Stimulated activated CD4-positive, alpha-beta T cell treated with anti-CD3 and anti-CD28 coated beads, Interleukin-15, amount 100 ng/mL, for 1 hour (primary cell): ENCODE measurements at places on chromosomes 2 and 18.

GRCh38 chr2:173191601-173192000, 116.0 kb downstream of the MAP3K20 start:
- no peak for DNase-seq

GRCh38 chr2:64260817-64261216, 116.6 kb upstream of the PELI1 start:
- DNase-seq, result no peak

DNA sequence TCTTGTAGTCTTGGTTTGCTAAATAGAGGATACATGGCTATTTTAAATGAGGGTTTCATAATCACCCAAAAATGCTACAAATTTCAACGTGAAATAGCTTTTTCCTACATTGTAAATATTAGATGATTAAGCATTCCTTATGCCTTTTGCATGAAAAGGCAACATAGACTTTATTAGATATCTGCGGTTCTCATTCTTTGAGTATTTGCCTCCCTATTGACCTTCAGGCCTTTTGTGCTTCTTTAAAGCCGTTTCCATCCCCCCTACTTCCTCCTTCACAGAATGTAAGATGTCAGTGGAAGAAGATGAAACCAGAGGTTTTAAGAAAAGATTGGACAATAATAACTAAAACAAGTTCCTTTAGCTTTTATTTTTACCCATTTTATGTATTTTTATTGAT, 144.1 kb downstream of the UBE2E3 start:
- no peak for DNase-seq

DNA sequence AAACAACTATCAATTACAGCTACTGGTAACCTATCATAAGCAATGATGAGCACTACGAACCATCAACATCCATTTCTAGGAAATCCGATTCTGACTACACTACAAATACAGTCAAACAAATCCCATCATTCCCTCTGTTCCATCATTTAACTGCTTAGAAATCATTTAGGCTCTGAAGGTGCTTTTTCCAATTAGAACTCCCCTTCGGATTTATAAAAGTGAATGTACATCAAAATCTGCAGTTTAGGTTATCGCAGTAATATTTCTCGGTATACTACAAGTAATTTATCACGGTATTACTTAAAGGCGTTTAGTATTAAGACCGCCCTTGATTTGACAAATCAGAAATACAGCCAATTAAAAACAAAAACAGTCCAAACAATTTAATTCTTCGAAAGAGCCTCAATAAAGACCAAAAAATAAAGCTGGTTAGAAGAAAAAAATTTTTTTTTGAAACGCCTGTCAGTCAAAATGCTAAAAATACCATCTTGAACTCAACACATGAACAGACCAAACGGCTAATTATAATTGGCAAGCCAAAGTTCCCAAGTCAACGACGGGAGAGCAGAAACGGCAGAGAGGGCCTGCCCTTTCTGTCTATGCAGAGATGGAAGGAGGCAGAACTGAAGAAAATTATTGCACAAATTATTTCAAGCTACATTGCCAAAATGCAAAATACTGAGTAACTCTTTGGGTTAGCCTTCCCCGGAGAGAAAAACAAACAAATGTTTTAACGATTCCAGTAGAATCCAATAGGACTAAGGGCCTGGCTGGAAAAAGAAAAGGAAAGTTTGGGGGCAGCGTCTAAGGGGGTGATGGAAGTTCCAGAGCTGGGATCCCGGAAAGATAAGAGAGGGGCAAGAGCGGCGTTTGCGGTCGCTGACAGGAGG, 1.2 kb downstream of the VPS54 start:
- DNase-seq, result no peak

- DNase-seq, result no peak
Measured at GRCh38 chr2:41836948-41837347, 210.9 kb upstream of the PKDCC start.

DNA sequence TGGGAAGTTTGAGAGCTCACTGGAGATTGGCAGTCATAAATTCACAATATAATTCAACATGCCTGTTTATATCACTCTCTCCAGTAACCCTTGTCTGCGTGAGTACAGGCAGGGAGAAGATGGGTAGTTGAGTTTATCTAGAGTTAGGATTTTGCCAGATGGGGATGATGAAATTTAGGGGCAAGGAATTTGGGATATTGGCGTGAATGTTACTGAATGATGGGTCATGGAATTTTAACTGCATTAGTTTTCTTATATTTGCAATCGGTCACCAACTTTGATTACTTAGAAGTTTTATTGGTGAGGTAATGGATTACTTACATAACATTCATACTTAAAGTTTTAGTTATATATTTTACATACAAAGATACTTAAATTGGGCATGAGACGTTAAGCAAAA, 35.1 kb downstream of the SANBR start:
- no peak for DNase-seq

- no peak for DNase-seq
Measured at GRCh38 chr2:228839421-228839876, 431.6 kb downstream of the PID1 start.

DNA sequence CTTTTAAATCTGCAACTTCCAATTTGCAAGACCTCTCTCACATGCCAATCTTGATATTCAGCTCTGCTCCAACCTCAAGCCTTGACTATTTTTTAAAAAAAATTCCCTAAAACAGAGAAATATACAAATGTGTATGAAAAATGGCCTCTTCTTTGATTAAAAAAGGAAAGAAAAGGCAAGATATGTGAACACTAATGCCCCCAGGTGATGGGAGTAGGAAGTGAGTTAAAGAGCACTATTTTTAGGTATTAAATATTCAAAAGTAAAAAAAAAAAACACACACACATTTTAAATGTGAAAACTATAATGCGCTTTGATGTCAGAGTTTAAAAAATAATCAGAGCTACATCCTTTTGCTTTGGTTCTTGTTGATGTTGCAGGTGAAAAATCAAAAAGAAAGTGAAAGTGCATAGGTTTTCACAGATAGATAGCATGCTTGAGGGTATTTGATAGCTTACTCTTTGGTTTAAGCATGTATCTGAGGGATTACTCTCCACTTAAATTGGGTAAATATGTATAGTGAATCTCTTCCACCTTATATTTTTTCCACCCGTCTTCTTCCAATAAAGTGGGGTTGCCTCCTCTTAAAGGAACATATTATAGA, 406.0 kb upstream of the POU3F3 start:
- DNase-seq, result no peak

DNA sequence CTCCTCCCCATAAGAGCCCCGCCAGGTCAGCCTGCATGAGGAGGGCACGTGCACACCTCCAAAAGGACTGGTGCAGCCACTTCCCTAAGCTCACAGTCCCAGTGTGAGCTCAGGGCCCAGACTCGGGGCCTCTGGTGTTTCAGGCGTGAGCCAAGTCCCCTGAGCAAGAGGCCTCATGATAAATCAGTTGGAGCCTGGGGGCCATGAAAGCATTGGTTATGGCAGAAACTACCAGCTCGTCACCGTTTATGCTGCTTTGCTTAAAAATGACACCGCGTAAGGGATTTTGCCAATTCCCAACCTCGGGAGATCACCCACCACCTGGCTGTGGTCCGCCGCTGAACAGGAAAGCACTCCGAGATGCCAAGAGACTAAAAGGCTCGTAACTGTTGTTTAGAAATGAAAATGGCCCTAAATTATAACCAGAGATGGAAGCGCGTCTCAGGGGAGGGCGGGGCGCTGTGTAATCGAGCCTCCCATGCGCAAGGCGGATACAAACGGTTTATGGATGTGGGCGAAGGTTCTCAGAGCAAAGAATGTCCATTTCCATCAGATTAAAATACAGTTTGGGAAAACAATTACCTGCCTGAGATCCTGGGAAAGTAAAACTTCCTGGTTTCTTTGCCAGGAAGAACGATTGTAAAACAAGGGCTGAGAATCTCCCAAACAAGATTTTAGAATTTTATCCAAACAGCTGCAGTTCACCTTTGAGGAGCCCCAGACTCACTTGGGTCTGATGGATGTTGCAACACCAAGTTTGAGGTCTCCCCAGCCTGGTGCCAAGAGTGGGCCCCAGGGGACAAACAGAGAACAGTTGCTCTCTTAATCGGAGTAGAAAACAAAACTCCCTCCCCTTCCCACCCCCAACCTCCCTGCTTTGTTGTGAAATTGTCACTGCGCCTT, 141.4 kb downstream of the BCL2 start:
- DNase-seq, result no peak

- no peak for DNase-seq
Measured at GRCh38 chr2:29611850-29612249, 309.5 kb downstream of the ALK start.

DNA sequence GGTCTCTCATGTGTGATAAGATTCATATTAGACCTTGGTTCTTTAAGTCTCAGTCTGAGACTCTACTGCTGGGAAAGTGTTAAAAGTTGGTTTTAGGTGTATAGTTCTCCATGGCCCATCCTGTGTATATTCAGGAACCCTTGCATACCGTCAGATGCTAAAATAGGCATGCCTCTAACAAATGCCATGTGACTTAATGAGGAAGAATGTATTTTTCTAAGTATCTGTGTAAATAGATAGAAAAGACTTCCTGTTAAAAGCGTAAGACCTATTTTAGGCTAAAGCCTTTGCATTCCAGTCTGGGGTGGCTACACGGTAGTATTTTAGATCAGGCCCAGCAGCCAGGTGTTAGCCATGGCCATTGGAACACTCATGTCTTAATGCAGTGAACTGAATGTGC, 73.3 kb downstream of the RHBDD1 start:
- no peak for DNase-seq

DNA sequence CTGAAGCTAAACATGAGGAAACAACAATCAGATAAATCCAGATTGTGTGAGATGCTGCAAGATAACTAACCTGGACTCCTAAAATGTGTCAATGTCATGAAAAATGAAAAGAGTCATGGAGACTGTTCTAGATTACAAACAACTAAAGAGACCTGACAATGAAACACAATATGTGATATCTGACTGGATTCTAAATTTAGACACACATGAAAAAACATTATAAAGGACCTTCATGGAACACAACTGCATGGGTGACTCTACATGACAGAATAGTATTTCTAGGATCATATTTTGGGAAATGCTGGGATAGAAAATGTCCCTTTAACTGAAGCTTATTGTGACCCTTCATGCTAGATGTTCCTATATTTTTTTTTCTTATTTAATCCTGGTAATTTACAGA, 18.5 kb upstream of the SPTBN1 start:
- no peak for DNase-seq

GRCh38 chr2:188102881-188103280, 188.8 kb upstream of the GULP1 start:
- no peak for DNase-seq

DNA sequence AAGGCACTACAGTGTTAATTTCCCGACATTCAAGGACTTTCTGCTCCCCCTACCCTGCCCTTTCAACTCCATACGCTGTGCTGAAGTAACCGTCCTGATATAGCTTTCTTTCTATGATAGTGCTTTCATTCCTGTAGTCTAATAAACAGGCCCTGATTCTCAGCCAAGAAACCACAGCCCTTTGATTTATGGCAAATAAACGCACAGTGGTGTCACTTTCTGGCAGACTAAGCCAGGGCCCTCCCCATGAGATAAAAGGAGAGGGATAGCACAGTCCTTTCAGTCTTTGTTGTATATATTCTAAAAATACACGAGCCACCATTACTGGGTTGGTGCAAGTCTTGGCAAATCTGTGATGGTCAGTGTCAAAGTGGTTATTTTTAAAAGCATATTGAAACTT, 291.2 kb downstream of the ALPK2 start:
- no peak for DNase-seq

- no peak for DNase-seq
Measured at GRCh38 chr2:149666809-149667320, 79.3 kb upstream of the MMADHC start.

DNA sequence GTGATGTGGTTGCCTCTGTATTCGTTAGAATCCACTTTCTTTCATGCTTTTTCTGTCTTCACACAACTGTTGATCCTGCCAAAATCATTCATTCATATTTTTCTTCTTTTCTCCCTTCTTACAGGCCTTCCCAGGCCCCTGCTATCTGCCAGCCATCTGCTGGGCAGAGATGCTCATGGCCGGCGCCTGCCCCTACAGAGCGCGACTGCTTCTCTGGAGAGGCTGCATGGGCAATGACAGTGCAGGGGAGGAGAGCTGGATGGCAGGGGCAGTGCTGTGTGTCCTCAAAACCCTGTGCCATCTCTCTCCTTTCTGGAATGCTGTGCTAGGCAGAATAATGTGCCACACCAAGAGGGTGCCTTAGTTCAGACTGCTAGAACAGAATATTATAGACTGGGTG, 125.2 kb downstream of the INHBB start:
- no peak for DNase-seq

- no peak for DNase-seq
Measured at GRCh38 chr2:41877114-41877678, 170.6 kb upstream of the PKDCC start.

- no peak for DNase-seq
Measured at GRCh38 chr18:48961547-48961946, 10.8 kb upstream of the SMAD7 start.

DNA sequence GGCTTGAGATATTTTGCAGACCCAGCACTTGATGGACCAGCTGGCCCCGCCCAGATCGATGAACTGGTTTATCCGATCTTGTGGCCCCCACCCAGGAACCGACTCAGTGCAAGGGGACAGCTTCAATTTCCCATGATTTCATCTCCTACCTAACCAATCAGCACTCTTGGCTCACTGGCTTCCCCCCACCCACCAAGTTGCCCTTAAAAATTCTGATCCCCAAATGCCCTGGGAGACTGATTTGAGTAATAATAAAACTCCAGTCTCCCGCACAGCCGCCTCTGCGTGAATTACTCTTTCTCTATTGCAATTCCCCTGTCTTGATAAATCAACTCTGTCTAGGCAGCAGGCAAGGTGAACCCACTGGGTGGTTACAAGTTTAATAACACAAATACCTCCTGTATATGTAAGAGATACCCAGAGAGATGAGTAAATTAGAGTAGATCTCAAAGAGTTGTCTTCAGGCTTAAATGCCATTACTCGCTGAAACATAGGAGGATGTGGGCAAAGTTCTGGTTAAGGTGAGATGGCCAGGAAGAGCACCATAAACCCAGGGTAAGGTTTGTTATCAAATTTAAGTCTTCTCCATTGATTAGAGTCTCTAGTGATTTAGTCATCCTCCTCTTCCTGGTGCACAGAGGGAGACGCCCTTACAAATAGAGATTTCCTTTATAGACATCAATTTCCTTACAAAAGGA, 222.8 kb downstream of the ARL4C start:
- DNase-seq, result no peak

DNA sequence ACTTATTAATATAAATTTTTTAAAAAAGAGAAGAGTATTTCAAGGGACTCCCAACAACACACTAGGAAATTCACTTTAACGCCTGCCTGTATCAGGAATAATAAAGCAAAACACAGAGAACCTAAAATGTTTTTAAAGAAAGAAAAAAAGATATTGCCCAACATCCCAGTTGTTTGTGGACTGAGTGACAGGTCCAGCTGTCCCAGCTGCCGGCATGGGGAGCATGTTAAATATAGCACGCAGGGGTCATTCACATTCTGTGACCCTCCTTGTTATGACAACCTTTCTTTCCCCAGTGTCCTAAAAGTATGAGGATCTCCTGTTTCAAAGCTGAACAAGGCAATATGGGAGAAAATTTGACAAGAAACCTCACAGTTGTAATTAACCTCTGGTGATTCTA, 4.4 kb downstream of the KLHL41 start:
- no peak for DNase-seq
